ENCODE measurements at places on chromosomes 13 and 19.
A peak's percentile ranks its signal among the peaks of the same experiment; 100 is the strongest.

- no peak for DNase-seq
Observed at GRCh38 chr19:5075597-5075996, 106.7 kb downstream of the KDM4B start.

DNA sequence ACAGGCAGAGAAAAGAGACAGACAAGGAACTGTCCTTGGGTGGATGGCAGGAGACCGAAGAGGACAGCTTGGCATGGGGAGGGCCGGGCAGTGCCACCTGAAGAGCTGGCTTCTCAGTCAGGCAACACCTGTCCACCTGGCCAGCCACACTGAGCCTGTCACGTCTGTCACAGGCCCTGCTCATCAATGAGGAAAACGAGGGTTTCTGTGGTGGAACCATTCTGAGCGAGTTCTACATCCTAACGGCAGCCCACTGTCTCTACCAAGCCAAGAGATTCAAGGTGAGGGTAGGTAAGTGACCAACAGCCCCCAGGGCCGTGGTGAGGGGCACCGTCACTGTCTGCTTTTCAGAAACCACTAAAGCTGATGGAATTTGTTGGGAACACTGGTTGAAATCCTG, 11.2 kb upstream of the PROZ start:
- no peak for DNase-seq

DNA sequence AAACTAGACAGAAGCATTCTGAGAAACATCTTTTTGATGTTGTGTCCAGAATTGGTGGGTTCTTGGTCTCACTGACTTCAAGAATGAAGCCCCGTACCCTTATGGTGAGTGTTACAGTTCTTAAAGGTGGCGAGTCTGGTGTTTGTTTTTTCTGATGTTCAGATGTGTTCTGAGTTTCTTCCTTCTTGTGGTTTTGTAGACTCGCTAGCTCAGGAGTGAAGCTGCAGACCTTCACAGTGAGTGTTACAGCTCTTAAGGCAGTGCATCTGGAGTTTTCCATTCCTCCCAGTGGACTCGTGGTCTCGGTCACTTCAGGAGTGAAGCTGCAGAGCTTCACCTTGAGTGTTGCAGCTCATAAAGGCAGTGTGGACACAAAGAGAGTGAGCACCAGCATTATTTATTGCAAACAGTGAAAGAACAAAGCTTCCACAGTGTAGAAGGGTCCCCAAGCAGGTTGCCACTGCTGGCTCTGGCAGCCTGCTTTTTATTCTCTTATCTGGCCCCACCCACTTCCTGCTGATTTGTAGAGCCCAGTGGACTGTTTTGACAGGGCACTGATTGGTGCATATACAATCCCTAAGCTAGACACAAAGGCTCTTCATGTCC, 1820.8 kb downstream of the UQCRFS1 start:
- no peak for DNase-seq

DNA sequence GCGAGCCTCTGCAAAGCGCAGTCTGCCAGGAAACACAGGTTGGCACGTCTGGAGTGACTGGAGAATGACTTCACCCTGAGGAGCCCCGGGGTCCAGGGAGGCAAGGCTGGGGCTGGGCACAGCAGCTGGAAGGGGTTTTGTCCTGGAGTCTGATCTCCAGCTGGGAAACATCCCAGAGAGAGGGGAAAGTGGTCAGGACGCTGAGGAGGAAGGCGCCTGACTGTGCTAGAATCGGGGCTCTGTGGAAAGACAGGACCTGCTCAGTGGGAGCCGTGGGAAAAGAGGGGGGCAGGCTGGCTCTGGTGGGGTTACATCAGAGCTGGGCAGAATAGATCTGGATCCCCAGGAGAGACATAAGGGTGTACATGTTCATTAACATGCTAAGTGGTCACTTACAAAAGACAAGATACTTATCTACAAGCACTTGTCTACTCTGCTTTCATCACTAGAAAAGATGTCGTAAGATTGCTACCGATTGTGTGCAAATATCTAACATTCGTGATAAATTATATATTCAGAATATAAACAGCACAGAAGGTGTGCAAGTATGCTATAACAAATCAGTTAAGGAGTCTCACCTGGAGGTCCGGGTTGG, 106.6 kb downstream of the COL4A1 start:
- DNase-seq = no peak

DNA sequence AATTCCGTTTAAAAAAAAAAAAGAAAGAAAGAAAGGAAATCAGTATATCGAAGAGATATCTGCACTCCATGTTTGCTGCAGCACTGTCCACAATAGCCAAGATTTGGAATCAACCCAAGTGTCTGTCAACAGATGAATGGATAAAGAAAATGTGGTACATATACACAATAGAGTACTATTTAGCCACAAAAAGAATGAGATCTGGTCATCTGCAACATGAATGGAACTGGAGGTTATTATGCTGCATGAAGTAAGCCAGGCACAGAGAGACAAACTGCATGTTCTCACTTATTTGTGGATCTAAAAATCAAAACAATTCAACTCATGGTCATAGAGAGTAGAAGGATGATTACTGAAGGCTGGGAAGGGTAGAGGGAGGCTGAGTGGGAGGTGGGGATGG, 16.3 kb downstream of the ZNF565 start:
- no peak for DNase-seq

DNA sequence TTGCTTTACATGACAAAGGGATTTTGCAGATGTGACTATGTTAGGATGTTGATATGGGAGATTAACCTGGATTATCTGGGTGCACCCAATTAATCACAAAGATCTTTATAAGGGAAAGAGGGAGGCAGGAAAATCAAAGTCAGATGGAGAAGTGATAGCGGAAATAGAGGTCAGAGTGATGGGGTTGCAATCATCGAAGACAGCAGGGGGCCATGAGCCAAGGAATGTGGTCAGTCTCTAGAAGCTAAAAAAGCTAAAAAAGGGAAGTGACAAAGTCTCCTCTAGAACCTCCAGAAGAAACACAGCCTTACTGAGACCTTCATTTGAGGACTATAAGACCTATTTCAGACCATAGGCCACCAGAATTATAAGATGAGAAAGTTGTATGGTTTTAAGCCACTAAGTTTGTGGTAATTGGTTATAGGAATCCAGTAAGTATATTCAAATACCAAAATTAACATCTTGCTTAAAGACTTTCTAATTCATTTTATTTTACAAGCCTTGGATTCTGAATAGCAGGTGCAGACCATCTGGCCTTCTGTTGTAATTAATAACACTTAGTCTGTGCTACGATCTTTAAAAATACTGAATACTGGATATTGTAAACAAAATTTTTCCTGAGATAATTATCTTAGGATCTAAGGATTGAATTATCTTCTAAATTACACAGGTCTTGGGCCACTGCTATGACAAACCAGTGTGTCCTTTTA, 493.4 kb upstream of the PCDH20 start:
- DNase-seq = no peak

DNA sequence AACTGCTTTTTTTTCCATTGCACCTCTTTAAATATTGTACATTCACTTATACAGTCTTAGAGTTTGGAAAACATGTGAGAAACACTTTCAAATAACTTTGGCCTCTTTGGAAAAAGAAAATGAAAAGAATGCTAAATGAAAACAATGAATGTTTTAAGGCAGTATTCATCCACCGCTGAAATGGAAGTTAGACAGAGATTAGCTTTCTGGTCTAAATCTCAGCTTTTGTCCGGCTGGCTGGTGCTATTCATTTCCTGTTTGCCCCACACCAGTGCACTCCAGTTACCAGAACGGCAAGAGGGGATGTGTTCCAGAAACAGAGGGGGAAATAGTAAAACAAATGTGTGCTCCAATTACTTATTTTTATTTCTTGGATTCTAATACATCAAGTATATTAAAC, 1201.3 kb downstream of the EFNB2 start:
- DNase-seq = no peak

GRCh38 chr13:46560778-46561177, 7.8 kb downstream of the LRCH1 start:
- DNase-seq = no peak

GRCh38 chr13:92938486-92939020, 288.1 kb upstream of the GPC6 start:
- no peak for DNase-seq

- DNase-seq = no peak
Observed at GRCh38 chr19:16820056-16820455, 9.1 kb upstream of the SIN3B start.

GRCh38 chr13:97386801-97387484, 47.0 kb upstream of the RAP2A start:
- DNase-seq = peak; percentile 84

GRCh38 chr13:109144693-109145437, 515.5 kb downstream of the MYO16 start:
- no peak for DNase-seq

- DNase-seq = no peak
Observed at GRCh38 chr19:15476325-15476724, 3.0 kb downstream of the PGLYRP2 start.

DNA sequence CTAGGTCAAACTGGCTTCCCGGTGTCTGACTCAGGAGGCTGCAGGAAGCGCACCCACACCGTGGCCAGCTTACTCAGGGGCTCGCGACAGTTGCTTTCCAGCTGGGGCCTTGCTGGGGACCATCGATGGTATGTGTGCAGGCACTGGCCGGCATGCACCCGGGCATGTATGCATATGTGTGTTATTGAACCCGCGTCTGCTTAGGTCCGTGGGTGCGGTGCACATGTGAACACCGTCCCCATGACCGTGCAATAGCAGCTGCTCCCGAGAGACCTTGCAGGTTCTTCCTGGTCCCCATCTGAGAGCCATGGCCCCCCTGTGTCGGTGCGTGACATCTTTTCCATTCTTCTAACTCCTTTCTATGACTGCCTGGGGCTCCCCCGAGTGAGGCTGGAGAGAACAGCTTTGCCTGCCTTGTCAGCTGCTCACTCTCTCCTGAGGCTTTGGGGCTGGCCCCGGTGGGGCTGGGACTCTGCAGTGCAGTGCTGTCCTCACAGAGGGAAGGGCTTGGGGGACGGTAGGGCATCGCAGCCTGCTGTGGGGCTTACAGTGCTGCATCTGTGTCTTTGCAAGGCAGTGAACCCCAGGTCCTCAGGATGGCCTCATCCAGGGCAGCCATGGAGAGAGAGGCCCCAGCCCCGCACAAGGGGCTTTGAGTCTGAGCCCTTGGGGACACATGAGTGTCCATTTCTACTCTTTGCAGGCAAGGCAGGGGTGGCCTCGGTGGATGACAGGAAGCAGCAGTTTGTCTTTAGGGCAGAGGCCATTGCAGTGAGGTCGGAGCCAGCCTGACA, 65.1 kb downstream of the CHST8 start:
- no peak for DNase-seq

DNA sequence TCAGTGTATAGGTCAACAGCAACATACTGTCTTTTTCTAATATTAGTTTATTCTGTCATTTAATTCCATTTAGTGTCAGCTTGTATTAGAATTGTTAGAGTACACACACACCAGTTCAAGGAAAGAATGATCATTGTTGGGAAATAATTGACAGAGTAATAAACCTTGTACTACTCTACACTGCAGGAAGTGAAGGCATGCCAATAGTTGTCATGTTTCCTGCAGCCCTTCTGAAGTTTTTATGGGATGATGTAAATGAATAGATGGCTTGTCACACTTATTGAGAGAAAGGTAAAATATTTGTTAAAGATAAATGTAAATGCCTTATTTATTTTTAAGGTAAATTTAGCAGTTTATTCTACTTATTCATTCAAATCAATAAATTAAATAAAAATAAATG, 306.9 kb upstream of the KLHL1 start:
- DNase-seq = no peak

DNA sequence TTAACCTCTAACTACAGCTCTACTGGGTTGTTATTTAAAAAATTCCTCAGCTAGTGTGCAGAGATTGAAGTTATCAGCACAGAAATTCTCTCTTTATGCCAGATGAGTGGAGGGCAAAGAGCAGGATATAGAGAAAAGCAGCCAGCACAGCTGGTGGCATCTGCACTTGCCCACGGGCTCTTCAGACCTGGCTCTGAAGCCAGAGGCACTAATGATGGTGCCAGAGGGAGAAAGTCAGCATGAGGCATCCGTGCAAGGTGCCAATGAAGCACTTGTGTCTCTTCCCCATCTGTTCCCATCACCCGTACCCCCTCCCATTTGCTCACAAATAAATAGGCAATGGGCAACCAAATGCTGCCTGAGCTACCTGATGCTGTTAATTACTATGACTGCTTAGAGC, 138.9 kb downstream of the OLFM4 start:
- no peak for DNase-seq

DNA sequence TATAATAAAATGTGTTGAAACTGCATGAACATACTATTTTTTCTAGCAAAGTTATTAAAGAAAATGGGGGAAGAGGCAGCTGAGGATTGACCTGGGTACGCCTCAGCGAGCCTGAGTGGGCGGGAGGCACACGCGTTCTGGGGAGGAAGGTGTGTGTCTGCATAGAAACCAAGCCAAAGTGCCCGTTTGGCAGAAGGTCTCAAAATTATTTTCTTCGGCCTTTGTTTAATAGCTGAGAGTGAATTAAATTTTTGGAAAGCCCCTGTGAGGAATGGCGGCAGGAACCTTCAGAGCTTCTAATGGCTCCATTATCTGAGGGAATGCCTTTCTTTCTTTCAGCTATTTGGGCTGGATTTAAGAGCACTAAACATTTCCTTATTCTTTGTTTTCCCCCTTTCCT, 5.2 kb downstream of the ZIC2 start:
- no peak for DNase-seq

DNA sequence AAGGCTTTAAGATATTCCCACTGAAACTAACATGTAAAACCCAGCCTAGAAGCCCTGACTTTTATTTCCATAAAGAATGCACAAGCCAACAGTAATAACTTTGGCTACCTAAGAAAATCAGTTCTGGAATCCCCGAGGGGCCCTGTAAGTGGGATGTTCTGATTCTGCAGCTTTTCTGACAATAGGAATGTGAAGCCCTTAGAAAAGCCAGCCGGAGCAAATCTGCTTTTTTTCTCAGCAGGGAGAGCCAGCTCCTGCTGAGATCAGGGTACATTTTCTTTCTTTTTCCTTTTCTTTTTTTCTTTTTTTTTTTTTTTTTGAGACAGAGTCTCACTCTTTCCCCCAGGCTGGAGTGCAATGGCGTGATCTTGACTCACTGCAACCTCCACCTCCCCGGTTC, 8.0 kb upstream of the GARRE1 start:
- no peak for DNase-seq

DNA sequence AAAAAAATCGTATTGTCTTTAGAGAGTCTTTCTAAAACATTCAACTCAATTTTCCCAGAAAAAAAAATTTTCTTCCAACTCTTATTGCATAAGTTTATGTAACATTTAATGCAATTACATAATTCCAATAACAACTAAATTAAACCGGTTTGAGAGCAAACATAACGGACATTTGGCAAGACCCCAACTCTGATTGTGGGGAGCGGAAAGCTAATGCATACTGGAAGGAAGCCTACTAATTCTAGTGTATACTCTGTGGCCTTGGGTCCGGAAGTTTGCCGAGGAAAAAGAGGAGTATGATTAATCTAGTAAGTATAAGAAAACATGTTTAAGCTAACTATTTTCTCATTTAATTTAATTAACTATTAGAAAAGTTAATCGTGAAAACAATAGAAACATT, 21.3 kb upstream of the MIR17HG start:
- DNase-seq = no peak

DNA sequence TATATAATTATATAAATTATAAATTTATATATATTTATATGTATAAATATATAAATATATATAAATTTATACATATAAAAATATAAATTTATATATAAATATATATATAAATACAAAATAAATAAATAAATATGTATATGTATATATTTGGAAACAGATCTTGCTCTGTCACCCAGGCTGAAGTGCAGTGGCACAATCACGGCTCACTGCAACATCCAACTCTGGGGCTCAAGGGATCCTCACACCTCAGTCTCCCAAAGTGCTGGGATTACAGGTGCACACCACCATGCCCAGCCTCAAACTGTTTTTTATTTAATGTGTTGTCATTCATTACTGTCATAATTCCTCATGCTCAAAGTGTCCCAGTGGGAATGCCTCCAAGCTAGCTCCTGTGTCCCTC, 25.2 kb upstream of the PDCD5 start:
- DNase-seq = no peak

GRCh38 chr19:42081584-42082203, 5.7 kb downstream of the ZNF574 start:
- peak; percentile 13 for DNase-seq

Data from inflammatory macrophage (primary cell).